ENCODE measurements at places on chromosomes 6 and 20. TPM values are rescaled to one million over a fixed set of nuclear protein-coding genes. Genes with fewer than 3 reads are reported as not detected.

The OR2H2 gene
- total RNA-seq: not detected

The PACSIN1 gene
- total RNA-seq: not detected

The CLIC5 gene
- 1.5 TPM for total RNA-seq

The CFAP206 gene
- total RNA-seq: not detected

Data from uterus (tissue), 4 donors.